ENCODE measurements at places on chromosomes 3 and 15. TPM values are rescaled to one million over a fixed set of nuclear protein-coding genes. Genes with fewer than 3 reads are reported as not detected.

The TGM5 gene
- total RNA-seq = not detected

The ESYT3 gene
- 0.41 TPM for total RNA-seq

The ROPN1 gene
- total RNA-seq = not detected

The SLC9C1 gene
- total RNA-seq = 0.41 TPM

The SNTN gene
- total RNA-seq = not detected

The DPPA4 gene
- 1.6 TPM for total RNA-seq

The PRSS50 gene
- total RNA-seq = not detected

The PTPRG gene
- total RNA-seq = 52.6 TPM

The TBCCD1 gene
- 32.2 TPM for total RNA-seq

- DNase-seq = no peak
Measured at GRCh38 chr3:124615896-124616543, 114.2 kb upstream of the UMPS start.

GRCh38 chr3:148648685-148649352, 48.9 kb upstream of the AGTR1 start:
- no peak for DNase-seq

GRCh38 chr15:57883701-57884100, 177.2 kb downstream of the POLR2M start:
- DNase-seq = no peak

- DNase-seq = no peak
Measured at GRCh38 chr3:174046311-174046710, 648.8 kb downstream of the NLGN1 start.

GRCh38 chr3:82294609-82295008, 533.2 kb upstream of the GBE1 start:
- no peak for DNase-seq

- no peak for DNase-seq
Measured at GRCh38 chr3:17151598-17152373, 267.0 kb downstream of the PLCL2 start.

- no peak for DNase-seq
Measured at GRCh38 chr3:194137008-194137505, 1.1 kb downstream of the HES1 start.

DNA sequence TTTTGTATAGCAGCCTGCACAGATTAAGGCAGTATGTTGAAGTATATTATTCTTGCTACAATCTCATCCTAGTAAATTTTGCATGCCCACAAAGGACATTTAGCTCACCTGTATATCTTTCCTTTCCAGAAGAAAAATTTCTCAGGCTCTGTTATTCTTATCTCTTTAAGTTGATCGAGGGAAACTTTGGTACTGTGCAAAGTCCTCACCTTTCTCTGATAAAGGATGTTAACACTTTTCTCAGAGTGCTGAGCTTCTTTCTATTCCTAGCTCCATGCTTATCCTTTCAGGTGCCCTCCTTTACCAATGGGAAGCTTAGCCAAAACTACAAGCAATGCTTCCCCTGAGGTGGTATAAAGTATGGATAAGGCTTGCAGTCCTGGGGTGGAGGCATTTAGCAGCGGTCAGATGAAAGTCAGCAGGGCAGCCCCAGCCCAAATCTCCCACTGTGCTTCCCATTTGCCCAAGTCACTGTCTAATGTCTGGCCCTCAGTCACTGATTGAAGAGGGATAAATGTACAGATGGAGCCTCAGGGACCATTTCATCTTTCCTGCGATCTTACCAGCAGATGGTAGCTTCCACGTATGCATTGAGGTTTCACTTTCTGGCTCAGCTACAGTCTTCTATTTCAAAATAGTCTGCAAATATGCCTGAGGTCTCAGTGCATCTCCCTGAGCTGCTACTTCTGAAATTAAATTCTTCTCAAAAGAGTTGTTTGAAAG, 127.8 kb upstream of the P2RY1 start:
- no peak for DNase-seq

- DNase-seq = peak; percentile 38
Measured at GRCh38 chr3:136658946-136659682, 93.1 kb downstream of the STAG1 start.

GRCh38 chr3:85482213-85482490, 523.4 kb downstream of the CADM2 start:
- DNase-seq = no peak

DNA sequence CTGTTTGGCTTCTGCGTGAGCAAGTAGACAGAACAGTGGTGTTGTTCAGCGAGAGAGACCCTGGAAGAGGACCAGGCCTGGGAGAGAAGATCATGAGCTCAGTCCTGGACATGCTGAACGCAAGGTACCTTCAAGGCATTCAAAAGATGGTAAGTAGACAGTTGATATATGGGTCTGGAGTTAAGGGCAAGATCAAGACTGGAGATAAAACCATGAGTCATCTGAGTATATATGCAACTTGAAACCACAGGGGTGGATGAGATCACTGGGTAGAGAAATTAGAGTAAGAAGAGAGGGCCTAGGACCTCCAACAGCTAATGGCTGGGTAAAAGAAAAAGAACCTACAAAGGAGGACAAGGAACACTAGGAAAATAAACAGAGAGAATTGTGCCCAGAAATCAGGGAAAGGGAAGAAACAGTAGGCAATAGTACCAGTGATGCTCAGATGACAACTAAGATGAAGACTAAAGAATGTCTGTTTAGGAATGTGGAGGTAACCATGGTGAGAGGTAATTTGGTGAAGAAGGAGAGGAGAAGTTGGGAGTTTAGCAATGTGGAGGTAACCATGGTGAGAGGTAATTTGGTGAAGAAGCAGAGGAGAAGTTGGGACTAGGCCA, 343.2 kb upstream of the ADAMTS9 start:
- DNase-seq = no peak

DNA sequence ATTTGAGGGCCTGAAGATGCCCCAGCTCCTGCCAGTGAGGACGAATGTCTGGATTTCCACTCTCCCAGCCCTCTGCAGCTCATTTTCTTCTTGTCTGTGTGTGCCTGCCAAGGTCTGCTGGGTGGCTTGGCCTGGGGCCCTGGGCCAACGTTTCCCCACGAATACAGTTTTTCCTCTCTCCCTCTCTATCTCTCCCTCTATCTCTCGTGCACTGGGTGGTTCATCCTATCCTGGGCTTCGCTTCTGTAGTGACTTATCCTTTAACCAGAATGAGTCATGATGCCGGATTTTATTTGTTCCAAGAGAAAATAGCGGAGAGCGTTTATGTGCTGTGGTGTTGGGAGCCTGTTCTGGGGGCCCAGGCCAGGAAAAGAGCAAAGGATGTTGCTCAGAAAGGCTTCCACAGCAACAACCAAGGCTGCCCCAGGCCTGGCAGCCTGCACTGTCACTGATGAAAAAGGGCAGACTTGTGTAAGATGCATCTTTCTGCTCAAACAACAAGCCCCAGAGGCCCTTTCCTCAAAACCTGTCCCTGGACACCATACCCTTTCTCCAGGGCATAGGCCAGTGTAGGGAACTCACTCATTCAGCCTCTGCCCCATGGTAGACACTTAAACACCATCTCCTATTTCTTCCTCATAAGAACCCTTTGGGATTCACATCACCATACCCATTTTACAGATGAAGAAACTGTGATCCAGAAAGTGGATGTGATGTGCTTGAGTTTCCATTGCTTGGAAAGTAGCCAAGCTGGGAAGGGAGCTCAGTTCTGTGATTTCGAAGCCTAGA, 47.3 kb downstream of the ITGA11 start:
- no peak for DNase-seq

DNA sequence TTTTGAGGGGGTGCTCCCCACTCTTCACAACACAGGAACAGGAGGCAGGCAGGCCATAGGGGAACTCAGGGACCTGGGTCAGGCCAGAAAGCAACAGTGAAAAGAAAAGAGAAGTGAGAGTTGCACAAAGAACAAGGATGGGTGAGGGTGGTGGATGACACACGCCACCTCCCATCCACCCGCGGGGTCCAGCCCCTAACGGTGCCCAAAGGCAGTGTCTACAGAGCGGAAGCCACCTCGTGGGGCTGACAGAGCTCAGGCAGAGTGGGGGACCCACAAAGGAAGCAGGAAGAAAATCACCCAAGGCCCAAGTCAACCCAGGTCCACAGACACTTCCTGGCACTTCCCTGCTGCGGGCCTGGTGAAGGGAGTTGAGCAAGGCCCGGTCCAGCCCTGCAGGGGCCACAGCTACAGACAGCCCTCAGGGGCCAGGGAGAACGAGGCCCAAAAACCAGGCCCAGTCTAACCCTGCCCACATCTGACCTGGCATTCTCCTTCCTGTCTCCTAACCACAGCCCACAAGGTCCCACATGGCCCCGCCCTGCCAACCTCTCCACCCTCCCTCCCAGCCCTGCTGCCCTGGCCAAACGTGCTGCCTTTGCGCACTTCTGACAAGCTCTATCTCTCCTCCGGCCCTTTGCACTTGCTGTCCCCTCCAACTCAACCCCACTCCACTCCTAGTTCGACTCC, 5.9 kb downstream of the NUP210 start:
- DNase-seq = no peak

DNA sequence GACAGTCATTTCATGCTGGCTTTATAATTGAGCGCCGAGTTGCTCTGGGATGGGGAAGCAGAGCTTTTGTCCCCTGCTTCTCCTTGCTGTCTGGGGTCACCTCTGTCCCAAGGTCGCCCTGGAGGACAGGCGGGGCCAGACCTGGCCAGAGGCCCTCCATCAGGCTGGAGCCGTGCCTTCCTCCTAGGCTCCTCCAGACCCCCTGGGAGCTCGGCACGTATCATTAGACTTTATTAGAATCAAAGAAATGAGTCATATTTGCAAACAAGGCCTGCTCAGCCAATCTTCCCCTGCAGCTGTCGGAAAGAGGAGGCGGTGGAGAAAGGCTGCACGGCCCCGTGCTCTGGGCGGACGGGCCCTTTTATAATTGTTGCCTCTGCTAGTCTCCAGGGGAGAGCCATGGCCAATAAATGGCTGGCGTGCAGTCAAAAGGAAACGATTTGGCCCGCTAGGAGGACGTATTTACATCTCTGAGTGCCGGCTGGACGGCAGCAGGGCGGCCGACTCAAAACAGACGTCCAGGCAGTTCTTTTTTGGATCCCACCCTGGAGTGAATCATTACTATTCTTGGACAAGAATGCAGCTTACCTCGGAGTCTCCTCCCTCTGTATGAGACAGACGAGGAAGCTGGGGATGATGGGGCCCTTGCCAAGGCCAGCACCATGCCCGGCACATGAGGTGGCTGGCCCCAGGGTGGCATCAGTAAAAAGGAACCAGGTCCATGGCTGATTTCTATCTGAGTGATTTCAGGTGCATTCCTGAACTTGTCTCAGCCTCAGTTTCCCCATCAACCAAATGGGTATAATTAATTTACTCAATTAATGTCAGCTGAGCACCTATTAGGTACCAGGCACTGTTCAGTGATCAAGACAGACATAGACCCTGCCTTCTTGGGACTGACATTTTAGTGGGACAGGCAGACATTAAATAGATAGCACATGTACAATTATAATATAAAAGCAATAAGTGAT, 50.6 kb downstream of the SLC6A6 start:
- peak; percentile 71 for DNase-seq

DNA sequence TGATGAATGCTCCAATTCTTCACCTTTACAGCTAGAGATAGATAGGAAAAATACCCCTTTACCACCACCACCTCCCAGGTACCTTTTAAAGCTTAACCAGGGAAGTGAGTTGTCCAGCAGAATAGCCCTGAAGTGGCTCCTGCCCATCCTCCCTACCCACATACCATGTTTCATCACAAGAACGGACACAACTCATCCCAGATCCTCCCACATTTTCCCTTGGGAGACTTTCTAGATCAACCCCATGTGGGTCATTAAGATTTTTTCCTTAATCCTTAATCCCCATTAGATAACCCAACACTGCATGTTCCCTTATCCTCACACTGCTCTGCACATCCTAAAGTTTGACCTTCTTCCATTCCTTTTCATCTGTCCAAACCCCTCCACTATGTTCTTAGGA, 69.3 kb downstream of the CHST2 start:
- DNase-seq = no peak

GRCh38 chr15:38683382-38684242, 119.0 kb upstream of the RASGRP1 start:
- peak; percentile 16 for DNase-seq

GRCh38 chr15:23038726-23039142, 635 bp downstream of the TUBGCP5 start:
- no peak for DNase-seq

GRCh38 chr3:110755345-110755744, 316.3 kb upstream of the NECTIN3 start:
- no peak for DNase-seq

DNA sequence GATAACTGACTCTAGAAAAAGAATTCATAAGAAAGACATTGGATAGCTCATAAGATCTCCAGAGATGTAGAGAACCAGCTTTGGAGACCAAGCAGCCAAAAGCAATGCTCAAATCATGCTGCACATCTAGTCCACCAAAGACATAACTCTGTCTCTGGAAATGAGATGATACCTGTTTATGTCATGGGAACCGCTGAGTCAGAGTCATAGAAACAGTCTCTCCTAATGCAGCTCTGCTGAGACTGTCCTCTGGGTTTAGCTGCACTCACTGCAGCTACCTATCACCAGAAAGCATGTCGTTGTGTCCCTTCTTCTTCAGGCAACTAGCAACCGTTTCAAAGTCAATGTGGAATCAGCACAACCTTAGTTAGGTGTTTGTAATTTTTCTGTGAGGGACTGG, 218.5 kb upstream of the ROBO1 start:
- DNase-seq = no peak

- no peak for DNase-seq
Measured at GRCh38 chr3:61439122-61439458, 122.3 kb upstream of the PTPRG start.

DNA sequence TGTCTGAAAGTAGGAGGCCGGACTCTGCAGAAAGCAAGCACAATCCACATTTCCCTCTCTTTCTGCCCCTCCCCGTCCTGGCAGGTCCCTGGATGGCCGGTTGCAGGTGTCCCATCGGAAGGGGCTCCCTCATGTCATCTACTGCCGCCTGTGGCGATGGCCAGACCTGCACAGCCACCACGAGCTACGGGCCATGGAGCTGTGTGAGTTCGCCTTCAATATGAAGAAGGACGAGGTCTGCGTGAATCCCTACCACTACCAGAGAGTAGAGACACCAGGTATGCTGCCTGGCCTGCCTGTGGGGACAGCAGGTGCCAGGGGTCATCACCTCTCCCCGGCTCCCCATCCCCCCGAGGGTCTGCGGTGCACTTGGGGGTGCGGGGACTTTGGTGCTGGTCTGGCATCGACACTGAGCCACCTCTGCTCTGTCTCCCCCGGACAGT, 89.6 kb downstream of the AAGAB start:
- no peak for DNase-seq

DNA sequence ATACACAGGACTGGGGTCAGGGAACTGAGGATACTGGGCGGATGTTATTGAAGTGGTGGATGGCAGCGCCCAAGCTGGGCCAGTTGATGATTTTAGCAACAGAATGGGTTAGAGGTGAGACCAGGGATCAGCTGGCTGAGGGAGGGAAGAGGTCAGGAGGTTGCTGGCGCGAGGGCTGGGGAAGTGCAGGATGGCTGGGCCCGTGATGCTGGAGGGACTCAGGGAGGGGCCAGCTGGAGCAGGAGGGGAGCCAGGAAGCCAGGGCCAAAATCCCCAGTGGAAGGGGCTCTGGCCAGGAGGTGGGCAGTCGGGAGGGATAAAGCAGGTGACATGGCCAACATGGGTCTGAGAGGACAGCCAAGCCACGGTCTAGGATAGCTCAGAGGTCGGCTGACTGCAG, 178.0 kb downstream of the NSMCE3 start:
- DNase-seq = no peak

All from frontal cortex (tissue), 4 donors.